SK-N-DZ (cell line): ENCODE measurements at places on chromosomes 4 and X.

DNA sequence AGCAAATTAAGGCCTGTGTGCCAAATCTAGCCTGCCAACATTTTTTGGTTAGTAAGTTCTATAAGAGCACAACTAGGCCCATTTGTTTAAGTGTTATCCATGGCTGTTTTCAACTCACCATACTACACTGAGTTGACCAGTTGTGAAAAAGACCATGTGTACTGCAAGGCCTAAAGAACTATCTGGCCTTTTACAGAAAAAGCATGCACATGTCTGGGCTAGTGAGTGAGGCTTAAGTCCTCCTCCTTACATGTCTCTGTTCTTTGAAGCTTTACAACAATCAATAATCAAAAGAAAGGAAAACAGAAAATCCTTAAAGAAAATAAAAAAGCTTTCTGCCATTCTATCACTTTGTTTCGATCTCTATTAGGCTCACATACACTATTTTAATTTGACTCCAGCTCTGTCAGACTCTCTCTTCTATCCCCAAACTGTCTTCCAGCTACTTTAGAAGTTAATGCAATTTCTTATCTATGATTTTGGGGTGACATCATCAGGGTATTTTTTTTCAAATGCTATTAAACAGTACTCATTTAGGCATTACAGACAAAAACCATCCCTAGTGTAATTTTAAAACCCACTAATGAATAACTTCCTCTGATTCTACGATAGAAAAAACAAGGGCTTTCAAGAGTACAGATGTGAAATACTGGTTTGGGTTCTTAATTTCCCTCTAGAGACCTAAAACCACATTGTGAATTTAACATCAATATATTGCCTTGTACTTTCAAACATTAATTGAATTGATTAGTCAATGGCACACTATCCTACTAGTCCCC, 161.8 kb downstream of the MAB21L2 start:
- DNase-seq, result peak; percentile 32

- no peak for DNase-seq
Observed at GRCh38 chr4:75779105-75779757, 54.9 kb downstream of the USO1 start.

GRCh38 chr4:58636381-58636780, 1526.2 kb upstream of the IGFBP7 start:
- DNase-seq, result no peak

GRCh38 chr4:174882317-174882992, 35.7 kb upstream of the ADAM29 start:
- no peak for DNase-seq

- DNase-seq, result no peak
Observed at GRCh38 chr4:185249105-185249504, 39.7 kb downstream of the SNX25 start.

- DNase-seq, result no peak
Observed at GRCh38 chrX:140723121-140723715, 13.7 kb downstream of the LINC00632 start.

DNA sequence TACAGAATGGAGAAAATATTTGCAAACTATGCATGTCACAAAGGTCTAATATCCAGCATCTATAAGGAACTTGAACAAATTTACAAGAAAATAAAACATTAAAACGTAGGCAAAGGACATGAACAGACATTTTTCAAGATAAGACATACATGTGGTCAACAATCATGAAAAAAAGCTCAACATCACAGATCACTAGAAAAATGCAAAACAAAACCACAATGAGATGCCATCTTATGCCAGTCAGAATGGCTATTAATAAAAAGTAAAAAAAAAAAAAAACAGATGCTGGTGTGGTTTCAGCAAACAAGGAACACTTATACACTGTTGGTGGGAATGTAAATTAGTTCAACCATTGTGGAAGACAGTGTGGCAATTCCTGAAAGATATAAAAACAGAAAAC, 75.8 kb upstream of the IL13RA2 start:
- DNase-seq, result no peak

GRCh38 chr4:45578874-45579273, 545.0 kb downstream of the GABRG1 start:
- DNase-seq, result no peak

GRCh38 chrX:126376465-126376864, 176.1 kb downstream of the DCAF12L1 start:
- no peak for DNase-seq

DNA sequence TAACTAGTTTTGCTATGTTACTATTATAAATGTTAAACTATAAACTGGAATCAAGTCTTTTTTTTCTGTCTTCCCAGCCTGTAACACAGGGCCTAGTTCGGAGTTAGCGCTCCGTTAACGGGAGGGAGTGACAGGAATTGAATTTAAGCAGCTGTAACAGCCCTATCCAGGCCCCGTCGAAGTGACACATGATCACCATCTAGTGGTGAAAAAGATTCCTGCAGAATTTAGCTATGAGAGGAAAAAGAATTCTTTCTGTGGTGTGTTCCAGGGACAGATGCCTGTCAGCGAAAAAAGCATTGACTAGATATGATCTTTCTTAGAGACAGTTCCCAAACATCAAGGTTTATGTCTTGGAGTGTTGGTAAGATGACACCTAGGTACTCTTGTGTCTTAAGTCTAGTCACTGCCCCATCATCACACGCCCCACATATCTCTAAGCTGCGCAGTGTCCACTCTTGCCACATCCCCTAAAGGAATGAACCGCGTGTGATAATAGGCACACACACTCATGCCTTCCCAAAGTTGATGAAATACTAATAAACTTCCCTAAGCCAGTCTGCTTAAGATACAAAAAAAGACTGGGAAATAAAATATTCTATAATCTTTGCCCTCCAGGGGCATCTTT, 2.1 kb downstream of the GAB3 start:
- peak; percentile 60 for DNase-seq

GRCh38 chrX:54492340-54492739, 3.7 kb downstream of the FGD1 start:
- DNase-seq, result no peak

DNA sequence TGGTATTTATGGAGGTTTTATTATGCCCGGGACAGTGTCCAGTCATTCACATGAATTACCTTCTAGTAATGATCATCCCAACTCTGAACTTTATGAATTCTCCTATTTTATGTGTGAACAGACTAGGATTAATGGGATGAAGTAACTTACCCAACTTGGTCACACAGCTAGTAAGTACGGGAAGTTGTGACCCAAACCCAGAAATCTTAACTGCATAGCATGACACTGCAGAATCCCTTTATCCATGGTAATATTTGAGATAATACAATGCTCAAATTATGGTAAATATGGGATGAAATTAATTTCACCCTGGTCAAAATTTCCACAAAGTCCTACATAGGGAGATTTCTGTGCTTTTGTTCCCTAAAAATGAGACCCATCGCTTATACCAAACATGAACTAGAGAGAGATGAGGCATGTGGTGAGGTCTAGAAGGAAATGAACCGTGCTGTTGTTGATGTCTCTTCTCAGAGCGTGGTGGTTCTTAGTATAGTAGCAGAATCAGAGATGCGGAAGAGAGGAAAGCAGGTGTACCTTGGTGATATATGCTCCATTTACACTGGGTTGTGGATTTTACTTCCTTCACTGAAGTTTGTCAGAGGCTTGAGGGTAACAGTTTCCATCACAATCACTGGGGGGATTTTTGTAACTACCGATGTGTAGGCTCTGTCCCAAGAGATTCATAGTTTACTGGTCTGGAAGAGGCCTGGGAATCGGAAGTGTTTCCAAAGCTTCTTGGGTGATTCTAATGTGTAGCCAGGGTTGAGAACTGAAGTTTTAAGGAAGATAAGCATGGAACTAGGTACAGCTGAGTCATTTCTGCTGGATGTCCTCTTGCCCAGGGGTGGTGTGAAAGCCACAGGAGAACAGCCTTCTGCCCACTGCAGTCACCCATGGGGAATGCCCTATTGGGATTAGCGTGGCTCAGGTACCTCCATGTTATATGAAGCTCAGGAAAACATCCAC, 30.2 kb upstream of the FAM9C start:
- DNase-seq, result no peak

DNA sequence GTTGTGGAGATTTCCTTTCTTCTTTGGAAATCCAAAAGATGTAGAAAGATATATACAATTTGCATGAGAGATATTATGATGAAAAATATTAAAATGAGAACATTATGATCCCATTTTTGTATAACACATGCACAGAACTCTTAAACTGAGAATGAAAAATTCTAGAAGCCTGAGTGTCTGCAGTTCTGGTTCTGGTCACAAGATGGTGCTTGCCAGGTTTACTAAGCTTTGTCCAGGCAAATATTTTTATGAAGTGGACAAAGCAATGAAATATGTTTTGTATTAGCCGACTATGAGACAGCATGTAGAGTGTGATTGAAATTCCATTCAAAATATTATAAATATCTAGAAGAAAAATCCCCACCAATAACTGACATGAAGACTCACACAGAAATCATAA, 2.2 kb downstream of the PWWP3B start:
- DNase-seq, result no peak

DNA sequence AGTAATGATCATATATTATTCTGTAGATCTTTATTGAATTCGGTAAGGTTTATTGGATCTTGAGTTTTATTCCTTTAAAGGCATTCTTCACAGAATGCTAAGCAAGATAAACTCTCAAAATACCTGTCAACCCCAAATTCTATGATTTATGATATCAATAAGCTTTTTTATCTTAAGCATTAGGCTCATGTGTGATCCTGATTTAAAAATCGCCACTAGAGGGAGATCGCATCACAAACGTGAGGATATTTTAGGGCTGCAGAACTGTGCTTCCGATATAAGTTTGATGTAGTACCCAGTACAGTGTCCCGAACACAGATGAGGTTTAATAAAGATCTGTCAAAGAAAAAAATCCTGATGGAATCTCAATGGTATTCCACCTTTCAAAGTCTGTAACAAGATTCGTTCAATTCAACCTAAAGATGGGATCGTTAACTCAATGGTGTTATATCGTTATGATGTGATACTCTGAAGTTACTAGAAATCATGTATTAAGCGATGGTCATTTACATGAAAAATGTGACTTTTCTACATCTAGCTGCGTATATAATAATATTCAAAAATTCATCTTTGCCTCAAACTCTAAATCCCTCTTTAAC, 169.0 kb downstream of the CORIN start:
- peak; percentile 64 for DNase-seq
